Sciatic nerve (tissue), 2 donors: ENCODE measurements at places on chromosomes 16 and 17.

DNA sequence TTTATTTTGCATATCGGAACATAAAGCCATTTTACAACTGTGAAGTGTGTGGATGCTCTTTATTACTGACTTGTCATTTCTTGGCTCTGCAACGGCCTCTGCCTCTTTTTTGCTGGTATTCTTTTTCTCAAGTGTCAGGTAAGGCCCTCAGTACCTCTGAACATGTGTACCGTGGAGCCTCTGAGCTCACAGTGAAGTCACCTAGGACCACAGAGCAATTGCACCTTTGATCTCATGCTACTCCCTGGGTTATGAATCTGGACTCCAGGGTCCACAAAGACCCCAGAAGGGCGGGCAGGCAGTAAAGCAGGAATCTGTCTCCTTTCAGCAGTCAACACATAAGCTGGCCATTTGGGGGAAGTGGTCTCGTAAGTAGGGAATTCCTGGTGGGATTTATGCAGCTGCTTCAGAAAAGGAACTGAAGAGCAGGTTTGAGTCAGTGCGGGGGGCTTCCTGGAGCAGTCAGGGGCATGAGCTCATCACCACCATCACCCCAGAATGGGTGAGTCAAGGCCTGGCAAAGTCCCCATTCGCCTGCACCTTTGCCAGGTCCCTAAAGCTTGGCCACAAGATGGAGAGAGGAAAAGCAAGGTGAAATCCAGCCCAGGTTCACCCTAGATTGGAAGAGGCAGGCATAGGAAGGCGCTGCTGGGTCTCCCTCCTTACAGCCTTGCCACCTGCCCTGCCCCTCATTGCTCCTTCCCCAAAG lies 33.0 kb downstream of the TBX4 start:
- no peak for DNase-seq

DNA sequence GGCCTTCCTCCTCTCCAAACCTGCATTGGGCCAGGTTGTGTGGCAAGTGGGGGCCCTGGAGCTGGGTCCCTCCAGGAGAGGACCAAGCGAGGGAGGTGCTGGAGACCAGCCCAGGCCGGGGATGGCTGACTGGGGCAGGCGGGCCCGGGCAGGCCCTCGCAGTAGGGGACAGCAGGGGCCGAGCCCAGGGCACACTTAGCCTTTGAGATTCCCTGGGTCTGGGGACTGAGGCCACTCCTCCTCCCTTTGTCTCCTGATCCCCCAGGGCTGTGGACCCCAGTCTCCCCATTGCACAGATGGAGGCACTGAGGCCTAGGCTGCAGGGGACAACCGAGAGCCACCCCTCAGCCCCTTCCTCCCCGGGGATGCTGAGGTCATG lies 5.2 kb downstream of the FOXJ1 start:
- DNase-seq: no peak

GRCh38 chr17:82348866-82349265 lies 10.2 kb upstream of the TEX19 start:
- DNase-seq: no peak

GRCh38 chr16:22189473-22190080 lies 16.5 kb upstream of the EEF2K start:
- peak; percentile 85 for DNase-seq

DNA sequence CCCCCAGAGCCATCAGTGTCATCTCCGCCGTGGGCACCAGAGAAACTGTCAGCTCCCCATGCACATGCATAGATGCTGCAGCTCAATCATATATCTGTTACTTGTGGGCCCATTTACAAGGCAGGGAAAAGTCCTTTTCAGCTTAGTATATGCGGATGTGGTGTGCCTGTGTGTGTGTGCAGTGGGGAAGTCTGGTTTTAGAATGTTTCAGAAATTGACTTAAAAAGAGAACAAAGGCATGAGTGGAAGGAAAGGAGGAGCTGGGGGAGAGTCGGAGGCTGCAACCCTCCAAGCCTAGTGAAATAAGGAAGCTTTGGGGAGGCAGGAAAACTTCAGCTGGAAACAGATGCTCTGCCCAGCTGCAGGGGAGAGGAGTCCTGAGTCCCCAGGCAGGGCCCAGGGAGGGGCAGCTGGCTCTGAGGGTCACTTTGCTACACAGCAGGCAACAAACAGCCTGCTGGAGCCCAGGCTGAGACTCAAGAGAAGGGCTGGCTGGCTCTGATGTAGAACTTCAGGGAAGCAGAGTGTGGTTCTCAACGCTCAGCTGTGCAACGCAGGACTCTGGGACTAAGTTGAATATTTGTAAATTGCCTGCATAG lies 11.1 kb upstream of the CD300LD start:
- no peak for DNase-seq

- DNase-seq: no peak
Observed at GRCh38 chr16:68732741-68733399, 4.2 kb upstream of the CDH1 start.
